NCI-H1417 (cell line): ENCODE measurements at places on chromosomes 4 and X.

DNA sequence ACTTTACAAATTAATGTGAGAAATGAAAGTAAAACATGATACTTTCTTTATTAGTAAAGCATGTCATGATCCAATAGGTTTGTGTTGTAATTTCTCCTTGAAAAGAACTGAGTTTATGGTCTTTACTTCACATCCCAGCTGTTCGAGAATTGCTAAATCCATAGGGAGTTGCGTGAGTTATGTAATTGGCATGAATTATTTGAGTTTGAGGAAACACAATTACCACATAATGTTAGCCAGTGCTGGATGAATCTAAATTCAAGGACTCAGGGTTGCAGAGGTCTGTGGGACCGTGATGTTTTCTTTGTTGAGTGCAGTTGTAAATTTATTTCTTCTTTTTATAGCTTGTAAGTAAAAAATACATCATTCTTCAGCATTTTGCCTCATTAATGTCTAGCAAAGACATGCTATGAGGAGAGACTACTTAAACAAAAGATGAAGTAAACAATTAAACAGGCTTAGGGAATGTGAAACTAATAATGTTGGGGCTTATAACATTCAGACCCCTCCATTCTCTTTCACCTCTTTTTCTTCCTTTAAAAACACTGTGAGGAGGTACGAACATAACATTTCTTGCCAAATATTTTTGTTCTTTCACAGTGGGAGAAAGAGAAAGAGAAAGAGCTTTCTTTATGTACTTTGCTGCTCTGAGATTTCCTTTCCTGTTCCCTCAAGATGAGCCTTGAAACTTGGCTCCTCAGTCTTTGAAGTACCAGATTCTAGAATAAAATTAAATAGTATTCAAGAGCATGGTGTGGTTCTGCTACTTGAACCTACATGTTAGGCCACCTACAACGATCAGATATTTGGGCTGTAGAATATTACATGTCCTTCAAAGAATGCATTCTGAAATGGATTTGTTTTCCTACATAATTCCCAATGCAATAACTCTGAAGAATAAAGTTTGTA, 159.6 kb upstream of the ANK2 start:
- DNase-seq: no peak

- DNase-seq: no peak
Measured at GRCh38 chr4:145130788-145131399, 32.8 kb downstream of the ABCE1 start.

DNA sequence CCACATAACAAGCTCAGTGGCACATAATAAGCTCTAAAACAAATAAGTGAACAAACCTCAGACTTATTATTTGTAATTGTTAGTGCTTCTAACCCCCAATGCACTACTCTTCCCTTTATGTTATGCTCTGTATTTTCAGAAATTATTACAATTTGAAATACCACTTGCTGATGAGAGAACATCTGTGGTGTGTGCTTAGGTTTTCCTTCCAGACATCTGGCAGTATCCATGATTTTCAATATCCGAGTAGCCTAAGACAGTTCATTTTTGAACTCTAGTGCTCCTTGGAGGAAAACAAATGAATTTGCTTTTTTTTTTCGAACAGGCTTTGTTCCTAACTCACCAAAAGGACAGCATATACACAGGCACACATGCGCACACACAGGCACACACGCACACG, 278.7 kb upstream of the CLNK start:
- DNase-seq: no peak

DNA sequence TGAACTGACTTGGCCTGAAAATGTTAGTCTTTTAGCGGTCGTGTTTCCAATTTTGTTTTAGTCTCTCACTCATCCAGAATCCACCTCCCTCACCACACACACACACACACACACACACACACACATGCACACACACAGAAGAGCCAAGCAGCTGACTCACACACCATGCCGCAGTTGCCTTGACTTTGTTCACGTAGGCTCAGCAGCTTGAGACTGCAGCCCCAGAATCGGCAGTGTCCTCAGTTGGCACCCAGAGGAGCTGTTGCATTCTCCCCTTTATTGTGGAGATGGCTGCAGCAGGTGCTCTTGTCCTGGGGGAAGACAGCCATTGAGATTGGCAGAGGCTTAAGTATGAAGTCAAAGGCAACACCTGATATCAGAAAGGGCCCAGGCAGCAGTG, 20.9 kb upstream of the XPNPEP2 start:
- DNase-seq: no peak

- no peak for DNase-seq
Measured at GRCh38 chrX:57607295-57608187, 15.7 kb downstream of the ZXDB start.

- DNase-seq: no peak
Measured at GRCh38 chr4:55539658-55540057, 7.1 kb downstream of the CLOCK start.

- no peak for DNase-seq
Measured at GRCh38 chr4:112038861-112039260, 106.4 kb upstream of the FAM241A start.

DNA sequence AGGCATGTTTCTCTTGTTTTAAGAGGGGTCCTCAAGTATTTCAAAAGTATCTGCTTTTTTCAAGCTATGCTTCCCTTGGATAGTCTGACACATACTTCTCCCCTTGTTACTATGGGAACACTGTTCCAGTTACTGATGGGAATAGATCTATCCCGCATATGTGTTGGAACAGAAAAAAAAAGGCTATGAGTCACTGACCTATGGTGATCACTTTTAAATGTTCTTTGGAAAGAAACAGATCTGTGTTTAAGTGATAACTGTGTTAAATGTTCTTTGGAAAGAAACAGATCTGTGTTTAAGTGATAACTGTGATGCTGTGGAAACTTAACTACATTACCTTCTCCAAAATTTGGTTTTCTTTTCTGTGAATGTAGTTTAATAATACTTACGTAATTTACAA, 303.2 kb downstream of the TEX13C start:
- DNase-seq: no peak

GRCh38 chr4:187478292-187479140, 517.1 kb upstream of the ZFP42 start:
- no peak for DNase-seq

GRCh38 chrX:15815779-15816437, 25.6 kb downstream of the ZRSR2 start:
- DNase-seq: peak; percentile 35

DNA sequence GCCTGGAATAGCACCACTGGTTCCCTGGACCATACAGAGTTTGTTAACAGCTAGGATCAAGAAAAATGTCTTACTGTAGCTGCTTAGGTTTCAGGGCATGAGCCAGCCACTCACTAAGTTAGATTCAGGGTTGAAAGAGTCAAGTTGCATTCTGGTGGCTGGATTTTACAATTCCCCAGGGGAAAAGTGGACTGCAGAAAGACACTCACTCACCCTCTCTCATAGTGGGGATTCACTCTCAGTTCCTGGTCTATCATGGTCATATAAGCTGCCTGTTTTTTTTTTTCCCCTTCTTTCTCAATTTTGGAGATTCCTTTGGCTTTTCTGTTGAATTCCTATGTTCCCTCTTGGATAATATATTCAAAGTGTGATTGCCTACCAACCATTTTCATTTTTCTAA, 744.2 kb upstream of the GRIA3 start:
- DNase-seq: no peak

DNA sequence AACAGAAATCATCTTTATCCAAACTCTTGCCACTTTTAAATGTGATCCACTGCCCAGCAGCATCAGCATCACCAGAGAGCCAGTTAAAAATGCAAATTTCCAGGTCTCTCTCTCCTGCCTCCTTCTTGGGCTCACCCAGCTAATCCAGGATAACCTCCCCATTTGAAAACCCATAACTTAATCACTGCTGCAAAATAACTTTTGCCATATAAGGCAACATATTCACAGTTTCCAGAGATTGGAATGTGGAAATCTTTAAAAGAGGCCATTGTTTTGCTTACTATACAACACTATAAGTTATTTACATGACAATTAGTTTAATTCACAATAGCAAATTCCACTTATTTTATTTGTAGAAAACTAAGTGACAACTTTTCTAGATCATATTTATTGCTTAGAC, 4.8 kb upstream of the EXOSC9 start:
- no peak for DNase-seq

- peak; percentile 40 for DNase-seq
Measured at GRCh38 chrX:9788911-9789310, 2.7 kb downstream of the SHROOM2 start.

DNA sequence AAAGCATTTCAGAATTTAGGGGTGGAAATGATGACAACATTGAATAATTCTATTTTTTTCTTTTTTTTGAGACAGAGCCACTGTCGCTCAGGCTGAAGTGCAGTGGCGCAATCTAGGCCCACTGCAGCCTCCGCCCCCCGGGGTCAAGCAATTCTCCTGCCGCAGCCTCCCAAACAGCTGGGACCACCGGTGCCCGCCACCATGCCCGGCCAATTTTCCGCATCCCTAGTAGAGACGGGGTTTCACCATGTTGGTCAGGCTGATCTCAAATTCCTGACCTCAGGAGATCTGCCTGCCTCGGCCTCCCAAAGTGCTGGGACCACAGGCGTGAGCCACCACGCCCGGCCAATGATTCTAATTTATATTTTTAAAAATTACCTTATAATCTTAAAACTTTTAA, 7.2 kb downstream of the NBDY start:
- DNase-seq: no peak

DNA sequence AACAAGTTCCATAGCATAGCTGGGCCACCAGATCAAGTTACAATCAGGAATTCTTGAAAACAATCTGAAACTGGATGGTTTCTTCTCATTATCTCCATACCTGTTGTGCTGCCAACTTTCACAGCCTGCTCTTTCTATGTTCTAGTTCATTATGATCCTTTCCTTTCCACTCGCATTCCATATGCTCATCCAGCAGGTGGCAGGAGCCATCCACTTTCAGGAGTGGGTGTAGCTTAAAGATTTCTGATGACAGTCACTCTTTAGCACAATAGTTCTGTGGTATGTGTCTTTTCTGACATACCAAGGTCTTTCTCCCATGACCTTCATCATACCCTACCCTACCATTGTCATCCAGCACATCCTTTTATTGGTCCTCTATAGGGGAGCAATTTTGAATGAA, 46.4 kb downstream of the PAGE2 start:
- DNase-seq: peak; percentile 51

GRCh38 chr4:120919358-120919757, 3.2 kb downstream of the PRDM5 start:
- no peak for DNase-seq

- no peak for DNase-seq
Measured at GRCh38 chrX:41482154-41482850, 35.2 kb downstream of the NYX start.

- peak; percentile 9 for DNase-seq
Measured at GRCh38 chr4:99885063-99885664, 9.1 kb downstream of the LAMTOR3 start.

DNA sequence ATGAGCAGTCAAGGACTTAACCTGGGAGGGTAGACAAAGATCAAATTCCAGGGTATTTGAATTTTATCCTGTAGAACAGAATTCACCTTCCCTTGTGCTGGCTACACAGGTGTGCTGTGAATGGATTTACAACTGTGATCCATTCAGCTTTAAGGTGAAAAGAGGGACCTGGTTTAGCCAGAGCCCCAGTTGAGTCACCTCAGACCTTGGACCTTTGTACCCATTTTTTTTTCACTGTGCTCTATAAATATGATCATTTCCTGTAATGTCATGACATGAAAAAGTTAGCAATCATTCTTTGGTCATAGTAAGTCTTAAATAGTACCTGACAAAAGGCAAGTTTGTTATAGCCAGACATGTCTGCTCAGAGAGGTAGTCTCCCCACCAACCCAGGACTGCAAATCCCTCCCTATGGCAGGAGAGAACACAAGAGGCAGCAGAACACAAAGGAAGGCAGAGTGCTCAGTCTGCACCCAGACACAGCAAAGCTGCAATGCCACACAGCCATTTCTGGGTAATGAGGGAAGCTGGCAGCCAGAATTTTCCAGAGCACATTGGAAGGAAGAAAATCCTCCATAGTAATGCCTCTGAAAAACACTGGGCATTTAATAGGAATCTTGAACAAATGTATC, 77.9 kb downstream of the CXXC4 start:
- DNase-seq: no peak

DNA sequence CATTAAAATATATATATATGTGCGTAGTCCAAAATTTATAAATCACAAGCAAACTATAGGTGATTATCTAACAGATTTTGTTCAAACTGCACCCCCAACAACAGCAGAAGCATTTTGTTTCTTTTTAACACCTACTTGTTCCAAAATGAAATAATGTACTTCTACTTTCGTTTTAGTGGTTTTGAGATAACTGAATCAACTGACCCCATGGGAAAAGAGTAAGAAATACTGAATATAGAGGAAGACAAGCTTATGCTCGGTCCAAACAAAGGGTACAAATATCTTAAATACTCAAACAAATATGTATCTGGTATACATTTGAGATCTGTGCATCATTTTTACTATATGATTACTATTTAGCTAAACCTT, 22.4 kb downstream of the MAP7D3 start:
- DNase-seq: no peak

DNA sequence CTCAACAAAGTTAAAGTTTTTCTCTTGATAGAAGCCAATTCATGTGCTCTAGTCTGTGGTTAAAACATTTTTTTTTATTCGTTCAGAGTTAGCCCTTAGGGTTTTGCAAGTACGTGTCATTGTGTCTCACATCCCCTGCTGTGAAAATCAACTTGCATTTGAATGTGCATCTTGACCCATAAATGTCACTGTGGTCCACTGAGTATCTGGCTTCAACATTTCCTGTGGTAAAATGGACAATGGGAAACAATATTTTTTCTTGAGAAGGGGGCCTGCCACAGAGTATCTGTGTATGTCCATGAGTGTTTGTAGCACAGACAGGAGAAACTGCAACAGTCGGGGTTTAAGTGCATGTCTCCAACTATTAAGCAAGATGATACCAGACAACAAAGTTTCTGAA, 554.8 kb upstream of the TENM3 start:
- DNase-seq: peak; percentile 92

GRCh38 chr4:44701037-44701436, 22.8 kb downstream of the GUF1 start:
- DNase-seq: no peak

GRCh38 chrX:73832319-73832718, 269.3 kb downstream of the CHIC1 start:
- DNase-seq: no peak

- DNase-seq: no peak
Measured at GRCh38 chrX:55210931-55211677, 9.0 kb upstream of the PAGE5 start.

DNA sequence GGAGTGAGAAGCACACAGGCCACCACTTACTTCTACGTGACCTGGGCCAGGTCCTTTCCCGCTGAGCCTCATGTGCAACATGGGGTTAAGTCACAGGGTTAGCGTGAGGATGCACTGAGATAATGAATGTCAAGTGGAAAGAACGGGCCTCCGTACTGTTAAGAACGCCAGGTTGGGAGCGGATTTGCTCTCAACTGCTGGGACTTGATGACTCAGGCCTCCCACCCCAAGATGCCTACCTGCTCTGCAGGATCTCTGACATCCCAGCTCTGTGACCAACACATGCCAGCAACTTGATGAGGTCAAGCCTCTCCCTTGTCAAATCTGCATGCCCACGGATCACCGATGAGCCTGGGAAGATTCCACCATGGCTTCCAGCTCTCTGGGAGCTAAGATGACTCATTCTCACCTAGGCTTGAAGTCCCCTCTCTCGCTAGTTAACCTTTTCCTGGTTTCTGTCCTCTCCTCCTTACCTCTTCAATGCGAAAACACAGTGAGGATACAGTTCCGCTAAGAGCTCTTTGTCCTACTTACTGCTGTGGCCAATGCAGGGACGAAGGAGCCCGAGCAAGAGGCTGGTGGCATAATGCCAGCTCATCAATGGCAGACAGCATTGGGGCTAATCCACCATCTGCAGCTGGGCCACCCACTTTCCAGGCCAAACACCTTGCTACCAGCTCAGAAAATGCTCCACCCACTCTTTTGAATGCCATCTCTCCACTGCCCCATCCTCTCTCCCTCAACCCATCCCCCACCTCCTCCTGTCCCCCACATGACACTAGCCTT, 67.6 kb downstream of the PJA1 start:
- no peak for DNase-seq
